Foreskin fibroblast (primary cell): ENCODE measurements at places on chromosomes 16 and 17.

DNA sequence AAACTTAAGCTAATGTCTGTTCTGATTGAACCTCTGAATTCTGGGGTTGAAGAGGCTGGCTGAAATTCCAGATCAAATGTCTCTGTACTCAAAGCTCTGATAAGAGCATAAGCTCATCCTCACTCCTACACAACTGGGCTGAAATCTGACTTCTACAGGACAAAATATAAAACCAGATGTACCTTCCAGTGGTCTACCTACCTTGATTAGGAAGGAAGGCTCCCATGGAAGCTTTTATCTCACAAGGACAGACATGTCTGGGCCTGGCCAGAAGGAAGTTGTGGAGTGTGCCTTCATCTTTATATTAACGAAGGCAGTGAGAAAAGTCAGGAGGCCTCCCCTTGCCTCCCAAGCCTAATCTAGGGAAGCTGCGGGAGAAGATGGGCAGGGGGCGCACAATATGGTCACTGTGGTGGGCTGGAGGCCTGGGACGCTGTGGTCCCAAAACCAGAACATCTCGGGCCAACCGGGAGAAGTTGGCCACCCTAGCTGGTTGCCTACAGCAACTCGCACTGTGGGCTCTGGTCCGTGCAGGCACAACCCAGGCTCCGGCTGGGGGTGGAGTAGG, 55.6 kb upstream of the LRRC37A3 start:
- no peak for DNase-seq

GRCh38 chr16:79130616-79131015, 469.9 kb downstream of the MAF start:
- DNase-seq, result no peak

- no peak for DNase-seq
Observed at GRCh38 chr16:21598206-21598605, 1.2 kb upstream of the METTL9 start.

- no peak for DNase-seq
Observed at GRCh38 chr17:80948976-80949450, 42.6 kb upstream of the CHMP6 start.

GRCh38 chr17:11807606-11808005, 189.7 kb downstream of the ZNF18 start:
- DNase-seq, result no peak

- DNase-seq, result no peak
Observed at GRCh38 chr17:78347453-78347852, 12.4 kb downstream of the SOCS3 start.

DNA sequence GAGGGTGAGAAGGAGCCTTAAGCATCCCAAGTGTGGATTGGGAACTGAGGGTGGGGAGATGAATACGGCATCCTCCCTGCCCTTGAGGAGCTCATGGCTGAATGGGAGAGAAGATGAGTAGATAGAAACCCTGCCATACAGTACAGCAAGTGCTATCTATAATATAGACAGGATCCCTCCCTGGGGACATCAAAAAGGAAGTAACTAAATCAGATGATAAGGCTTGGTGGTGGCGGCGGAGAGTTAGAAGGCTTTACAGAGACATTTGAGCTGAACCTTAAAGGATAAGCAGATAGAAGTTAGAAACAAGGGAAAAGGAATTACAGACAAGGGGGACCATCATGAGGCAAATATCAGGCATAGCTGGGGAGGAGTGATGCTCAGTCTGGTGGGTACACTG, 67.5 kb upstream of the TMEM132E start:
- no peak for DNase-seq

DNA sequence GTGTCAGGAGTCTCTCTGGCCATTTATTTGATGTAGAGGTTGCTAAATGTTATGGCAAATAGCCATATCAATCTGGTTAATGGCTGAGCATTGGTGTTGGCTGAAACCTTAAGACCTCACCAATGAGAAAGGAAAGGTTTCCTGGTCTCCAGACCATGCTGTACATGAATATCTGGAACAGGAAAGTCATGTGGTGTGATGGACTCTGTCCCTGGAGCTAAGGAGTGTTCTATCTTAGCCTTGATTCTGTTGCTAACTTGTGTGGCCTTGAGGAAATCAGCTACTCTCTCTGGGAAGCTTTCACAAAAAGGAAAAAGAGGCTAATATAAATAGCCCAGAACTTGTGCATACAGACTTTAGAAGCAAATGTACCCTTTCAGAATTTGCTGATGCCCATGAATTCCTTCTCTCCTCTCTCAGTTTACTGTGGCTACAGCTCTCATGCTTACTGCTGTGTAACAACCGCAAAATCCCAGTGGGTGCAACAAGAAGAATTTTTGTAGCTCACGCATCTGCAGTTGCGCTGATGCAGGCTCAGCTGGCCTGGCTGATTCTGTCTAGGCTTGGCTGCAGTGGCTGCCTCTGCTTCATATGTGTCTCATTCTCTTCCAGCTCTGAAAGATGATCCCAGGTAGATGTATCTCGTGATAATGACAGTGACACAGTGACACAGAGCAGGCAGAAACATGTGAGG, 287.5 kb downstream of the NPIPA8 start:
- no peak for DNase-seq
